ENCODE measurements at places on chromosomes 11 and 22.

GRCh38 chr11:83951521-83951920 lies 665.4 kb upstream of the CCDC90B start:
- no peak for DNase-seq

GRCh38 chr22:50474710-50475651 lies at the start of gene SBF1:
Gene SBF1, minus strand, starts transcription at chr22:50475035. Its CDS starts 195 bp downstream, at chr22:50474840.
- peak; percentile 95 for DNase-seq

GRCh38 chr22:37630839-37631435 lies 8.5 kb upstream of the SH3BP1 start:
- peak; percentile 55 for DNase-seq

DNA sequence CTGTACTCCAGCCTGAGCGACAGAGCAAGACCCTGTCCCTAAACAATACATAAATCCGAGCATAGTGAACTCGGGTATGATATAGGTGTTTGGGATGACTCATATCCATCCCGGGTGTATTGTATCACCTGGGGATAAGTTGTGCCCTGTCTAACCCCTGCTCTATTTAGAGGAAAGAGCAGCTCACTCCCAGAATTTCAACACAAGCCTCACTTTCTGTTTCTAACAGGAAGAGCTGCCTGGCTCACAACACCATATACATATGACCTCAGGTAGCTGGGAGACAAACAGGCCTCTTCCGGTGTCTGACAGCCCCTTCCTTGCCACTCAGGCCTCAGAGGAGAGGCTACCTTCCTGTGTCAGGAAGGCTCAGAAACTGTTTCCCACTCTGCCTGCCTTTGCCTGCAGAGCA lies 9.9 kb upstream of the MICALL1 start:
- no peak for DNase-seq
